ENCODE measurements at places on chromosomes 3 and 15.
A peak's percentile ranks its signal among the peaks of the same experiment; 100 is the strongest.

- DNase-seq: no peak
Measured at GRCh38 chr15:75131269-75131643, 70.4 kb upstream of the C15orf39 start.

DNA sequence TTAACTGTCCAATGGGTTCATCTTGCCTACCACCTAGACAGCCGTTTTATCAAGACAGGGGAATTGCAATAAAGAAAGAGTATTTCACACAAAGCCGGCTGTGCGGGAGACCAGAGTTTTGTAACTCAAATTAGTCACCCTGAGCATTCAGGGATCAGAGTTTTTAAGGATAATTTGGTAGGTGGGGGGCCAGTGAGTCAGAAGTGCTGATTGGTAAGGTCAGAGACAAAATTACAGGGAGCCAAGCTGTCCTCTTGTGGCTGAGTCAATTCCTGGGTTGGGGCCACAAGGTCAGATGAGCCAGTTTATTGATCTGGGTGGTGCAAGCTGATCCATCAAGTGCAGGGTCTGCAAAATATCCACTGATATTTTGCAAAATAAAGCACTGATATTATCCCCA lies 29.9 kb upstream of the GPD1L start:
- no peak for DNase-seq

DNA sequence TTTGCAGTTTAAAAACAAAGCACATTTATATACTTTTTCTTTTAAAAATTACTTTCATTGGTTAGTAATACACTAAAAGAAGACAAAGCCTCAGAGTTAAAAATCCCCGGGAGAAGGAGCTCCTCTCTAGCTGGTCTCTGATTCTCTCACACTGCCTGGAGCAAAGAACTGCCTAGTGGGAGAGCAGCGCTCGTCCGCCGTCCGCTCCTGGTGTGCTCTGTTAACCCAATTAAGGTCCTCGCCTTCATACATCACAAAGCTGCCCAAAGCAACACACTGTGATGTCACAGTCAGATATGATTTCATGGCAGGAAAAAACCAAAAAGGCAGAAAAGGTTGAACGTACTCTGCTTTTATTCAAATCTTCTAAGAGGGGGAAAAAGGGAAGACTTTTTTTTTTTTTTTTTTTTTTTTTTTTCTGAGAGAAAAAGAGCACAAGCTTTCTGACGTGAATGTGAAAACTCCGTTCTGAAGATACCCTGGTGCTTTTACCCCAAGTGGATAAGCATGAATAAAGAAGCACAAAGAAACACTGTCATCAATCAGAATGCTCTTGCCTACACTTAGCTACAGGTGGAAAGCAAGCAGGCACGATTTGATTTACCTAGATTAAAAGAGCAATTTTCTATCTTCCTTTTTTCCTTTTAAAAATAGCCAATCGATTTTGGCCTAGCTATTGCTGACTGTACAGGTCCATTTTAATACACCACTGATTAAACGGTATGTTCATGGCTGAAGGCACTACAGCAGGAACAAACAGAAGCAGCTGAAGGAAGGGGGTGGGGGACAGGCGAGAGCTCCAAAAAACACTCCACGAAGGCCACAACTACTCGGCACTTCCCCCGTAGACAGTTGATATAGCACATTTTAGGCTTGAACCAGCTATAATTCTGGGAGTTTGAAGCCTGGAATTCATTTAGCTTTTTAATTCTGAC lies 115.2 kb downstream of the TIGIT start:
- DNase-seq: no peak

DNA sequence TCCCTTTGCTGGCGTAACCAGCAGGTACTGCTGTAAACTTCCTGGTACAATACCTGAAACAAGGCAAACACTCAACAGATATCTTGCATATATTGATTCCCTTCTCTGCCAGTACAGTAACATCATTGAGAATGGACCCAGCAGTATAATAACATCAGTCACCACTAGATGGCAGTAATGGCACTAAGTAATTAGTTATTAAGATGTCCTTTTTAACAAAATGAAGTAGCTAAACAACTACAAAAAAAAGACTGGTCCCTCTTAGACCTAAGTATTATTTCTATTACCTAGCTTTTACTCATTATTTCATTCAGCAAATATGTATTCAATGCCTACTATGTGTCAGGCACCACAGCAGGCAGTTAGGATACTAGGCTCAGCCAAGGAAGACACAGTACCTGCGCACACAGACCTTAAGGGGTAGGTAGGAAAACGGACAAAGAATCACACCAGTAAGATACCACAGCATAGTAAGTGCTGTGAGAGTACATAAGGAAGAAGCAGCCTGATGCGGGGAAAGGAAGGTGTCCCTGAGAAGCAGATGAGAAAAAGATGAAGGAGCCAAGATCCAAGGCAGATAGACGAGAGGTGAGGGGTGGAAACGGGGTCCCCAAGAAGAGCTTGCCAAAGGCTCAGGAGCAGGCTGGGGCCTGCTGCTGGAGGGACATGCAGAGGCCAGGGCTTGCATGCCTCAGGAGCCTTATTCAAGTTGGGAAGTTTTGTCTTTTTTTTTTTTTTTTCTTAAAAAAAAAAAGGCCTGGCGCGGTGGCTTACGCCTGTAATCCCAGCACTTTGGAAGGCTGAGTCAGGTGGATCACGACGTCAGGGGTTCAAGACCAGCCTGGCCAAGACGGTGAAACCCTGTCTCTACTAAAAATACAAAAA lies 102.7 kb upstream of the CHD2 start:
- DNase-seq: peak; percentile 78

DNA sequence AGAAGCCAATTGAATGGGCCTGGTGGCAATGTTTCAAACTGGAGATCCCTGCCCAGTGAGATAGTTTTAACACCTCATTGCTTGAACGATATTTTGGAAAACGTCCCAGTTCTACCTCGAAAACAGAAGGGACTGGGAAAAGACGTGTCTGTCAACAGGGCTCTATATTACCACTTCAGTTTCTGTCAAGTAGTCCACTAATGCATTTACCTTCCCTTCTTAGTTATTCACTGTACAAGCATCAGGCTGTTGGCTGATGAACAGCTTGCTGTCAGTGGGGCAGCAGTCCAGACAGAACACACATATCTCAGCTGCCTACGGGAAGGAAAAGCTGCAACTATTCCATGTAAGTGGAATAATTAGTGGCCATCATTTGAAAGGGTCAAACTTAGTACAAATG lies 794.7 kb upstream of the GBE1 start:
- DNase-seq: no peak

- no peak for DNase-seq
Measured at GRCh38 chr3:172070269-172070668, 30.9 kb downstream of the FNDC3B start.

GRCh38 chr3:168531116-168531515 lies 435.4 kb upstream of the GOLIM4 start:
- DNase-seq: no peak

DNA sequence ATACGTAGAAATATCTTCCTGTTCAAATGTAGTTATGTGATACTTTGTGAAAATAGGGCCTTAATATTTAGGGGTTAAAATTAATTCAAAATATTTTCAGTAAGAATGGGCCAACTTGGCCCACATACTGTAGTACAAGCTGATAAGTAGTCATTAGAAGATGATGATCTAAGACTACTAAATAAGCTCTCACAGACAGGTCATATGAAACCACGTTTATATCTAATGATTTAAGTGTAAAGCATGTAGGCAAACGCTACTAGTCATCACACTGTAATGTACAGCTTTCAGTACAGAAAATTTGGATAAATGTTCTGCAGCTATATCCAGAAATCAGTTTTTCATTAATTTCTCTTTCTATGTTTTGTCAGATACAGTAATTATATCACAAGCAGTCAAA lies 228.6 kb downstream of the UBE2E2 start:
- DNase-seq: no peak

DNA sequence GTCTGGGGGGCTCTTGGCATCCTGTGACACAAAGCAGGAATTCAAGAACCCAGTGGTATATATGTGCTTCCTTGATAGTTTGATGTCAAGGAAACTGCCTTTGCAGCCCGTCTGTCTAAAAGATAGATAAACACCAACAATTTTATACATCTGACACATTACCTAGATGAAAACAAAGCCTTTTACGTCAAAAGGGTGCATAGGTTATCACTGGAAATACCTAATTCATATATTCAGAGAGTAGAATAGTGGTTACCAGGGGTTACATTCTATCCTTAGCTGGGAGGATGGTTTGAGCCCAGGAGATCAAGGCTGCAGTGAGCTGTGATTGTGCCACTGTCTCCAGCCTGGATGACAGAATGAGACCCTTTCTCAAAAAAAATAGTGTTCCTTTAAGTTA lies 356.9 kb upstream of the RASGRP1 start:
- DNase-seq: no peak

GRCh38 chr15:70259028-70259424 lies 161.3 kb upstream of the TLE3 start:
- DNase-seq: peak; percentile 42

GRCh38 chr3:30042274-30042859 lies 564.0 kb upstream of the TGFBR2 start:
- DNase-seq: peak; percentile 57

- DNase-seq: no peak
Measured at GRCh38 chr3:188472336-188472735, 318.4 kb downstream of the LPP start.

GRCh38 chr3:14306142-14306541 lies 96.3 kb upstream of the SLC6A6 start:
- DNase-seq: no peak

GRCh38 chr3:158471639-158472294 lies 99.2 kb upstream of the MLF1 start:
- no peak for DNase-seq

- DNase-seq: no peak
Measured at GRCh38 chr3:47380026-47380600, 708 bp upstream of the PTPN23 start.

DNA sequence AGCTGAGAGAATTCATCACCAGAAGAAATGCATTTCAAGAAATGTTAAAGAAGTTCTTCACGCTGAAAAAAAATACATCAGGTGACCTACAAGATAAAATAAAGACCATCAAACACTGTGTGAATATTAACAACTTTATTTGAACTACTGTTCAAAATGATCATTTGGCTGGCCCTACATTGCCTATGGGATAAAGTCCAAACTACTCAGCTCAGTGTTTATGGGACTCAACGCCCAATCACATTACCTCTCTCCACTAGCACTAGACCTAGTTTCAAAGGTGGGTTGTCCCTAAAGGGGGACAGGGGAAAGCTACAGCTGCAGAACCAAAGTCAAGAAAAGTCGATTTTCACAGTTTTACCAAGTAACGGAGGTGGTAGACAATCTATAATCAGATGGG lies 62.0 kb downstream of the DLG1 start:
- no peak for DNase-seq

GRCh38 chr3:146382386-146382785 lies 87.0 kb downstream of the PLSCR2 start:
- DNase-seq: no peak

DNA sequence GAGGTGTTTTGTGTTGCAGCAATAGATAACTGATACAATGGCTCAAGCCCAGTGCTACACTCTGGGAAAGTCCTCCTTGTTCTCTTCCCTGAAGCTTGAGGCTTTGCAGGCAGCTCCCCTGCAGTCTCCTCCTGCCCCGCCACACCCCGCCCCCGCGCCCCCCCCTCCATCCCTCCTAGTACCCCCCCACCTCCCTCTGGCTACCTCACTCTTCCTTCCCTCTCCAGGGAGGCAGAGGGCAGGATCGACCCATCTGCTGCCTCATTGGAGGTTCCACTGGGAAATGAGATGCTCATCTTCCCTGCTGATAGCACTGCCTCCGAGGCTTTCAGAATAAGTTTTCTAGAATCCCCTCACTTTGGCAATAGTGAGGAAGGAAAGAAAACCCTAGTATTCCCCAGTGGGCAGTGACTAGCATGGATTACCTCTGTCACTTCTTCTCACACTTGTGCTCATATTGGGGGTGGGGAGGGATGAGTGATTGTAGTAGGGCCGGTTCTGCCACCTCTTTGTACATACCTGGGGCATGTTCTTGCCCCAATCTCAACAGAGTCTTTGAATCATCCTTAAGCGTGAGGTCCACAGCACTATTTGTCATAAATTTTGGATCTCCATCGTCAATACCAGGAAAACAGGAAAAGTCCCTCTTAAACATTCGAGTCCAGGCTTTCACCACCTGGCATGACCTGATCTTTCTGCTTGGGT lies 16.3 kb upstream of the RAB7A start:
- DNase-seq: no peak

DNA sequence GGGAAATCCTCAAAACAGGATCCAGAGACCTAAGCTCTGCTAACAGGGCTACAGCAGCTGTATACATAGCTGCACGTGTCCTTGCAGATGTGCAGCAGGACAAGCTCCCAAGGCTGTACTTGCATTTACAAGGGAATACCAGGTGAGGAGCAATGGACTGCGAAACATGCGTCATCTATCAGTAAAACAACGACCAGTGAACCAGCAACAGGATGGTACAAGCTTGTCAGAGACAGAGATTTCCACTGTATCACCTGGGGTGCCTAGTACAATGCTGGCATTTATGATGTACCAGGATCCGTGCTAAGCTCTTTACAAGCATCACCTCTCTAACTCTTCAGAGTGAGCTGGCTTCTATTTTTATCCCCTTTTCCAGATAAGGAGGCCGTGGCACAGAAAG lies 227.3 kb downstream of the FOXP1 start:
- no peak for DNase-seq

GRCh38 chr3:87186608-87187159 lies 40.4 kb upstream of the CHMP2B start:
- DNase-seq: no peak

GRCh38 chr15:66927201-66928077 lies 138.0 kb upstream of the SMAD3 start:
- DNase-seq: no peak

GRCh38 chr3:150828997-150829396 lies 66.0 kb upstream of the SIAH2 start:
- DNase-seq: no peak

DNA sequence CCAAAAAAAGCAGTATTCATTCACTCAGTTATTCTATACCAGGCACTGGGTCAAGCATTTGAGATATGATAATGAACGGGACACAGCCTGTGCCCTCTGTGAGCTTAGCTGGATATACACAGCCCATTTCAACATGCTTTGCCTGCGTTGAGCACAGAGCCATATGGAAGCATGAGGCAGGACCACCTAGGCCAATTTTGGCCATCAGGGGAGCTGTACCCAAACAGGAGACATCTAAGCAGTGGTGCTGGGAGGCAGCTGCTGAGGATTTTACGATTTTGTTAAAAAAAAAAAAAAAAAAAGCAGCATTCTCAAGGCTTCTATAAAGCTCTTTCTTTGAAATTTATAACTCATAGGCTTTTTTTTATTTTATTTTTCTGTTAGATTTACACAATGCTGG lies 87.2 kb upstream of the SLC2A2 start:
- no peak for DNase-seq

- no peak for DNase-seq
Measured at GRCh38 chr3:157280786-157281185, 120.8 kb upstream of the CCNL1 start.

Measured in globus pallidus (tissue), 1 donor.